ENCODE measurements at places on chromosomes 11 and 22.

DNA sequence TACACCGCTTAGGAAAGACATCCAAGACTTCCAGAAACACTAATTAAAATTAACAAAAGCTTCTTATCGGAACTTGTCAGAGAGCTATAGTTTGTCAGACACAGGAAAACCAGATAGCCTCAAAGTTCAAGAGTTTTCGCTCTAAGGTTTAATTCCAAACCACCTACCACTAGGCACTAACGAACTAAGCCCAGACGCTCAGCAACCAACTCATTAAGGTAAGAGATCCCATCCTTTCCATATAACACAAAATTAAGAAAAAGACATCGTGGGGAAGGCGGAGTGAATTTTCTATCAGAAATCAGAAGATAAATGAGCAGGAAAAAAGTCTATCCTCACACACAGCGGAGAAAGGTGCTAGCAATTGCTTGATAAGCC, 382 bp downstream of the IMMP1L start:
- DNase-seq: peak; percentile 14

GRCh38 chr11:98944461-98944860, 76.3 kb upstream of the CNTN5 start:
- no peak for DNase-seq

DNA sequence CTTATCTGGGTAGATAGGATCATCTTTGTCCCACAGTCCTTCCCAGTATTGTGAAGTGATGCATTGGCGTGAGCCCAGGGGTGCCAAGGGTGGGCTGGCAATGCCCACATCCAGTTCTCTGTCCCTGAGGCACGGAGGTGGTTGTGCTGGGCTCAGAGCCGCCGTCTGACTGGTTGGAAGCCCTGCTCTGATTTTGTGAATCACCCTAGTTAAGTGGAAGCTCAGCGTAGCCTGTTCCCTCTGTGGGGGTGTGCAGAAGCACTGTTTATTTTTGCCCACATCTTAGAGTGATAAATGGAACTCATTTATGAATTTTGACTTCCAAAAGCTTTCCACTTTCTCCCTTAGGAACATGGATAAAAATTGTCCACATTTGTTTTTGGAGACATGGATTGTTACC, 13.6 kb downstream of the BCR start:
- no peak for DNase-seq

DNA sequence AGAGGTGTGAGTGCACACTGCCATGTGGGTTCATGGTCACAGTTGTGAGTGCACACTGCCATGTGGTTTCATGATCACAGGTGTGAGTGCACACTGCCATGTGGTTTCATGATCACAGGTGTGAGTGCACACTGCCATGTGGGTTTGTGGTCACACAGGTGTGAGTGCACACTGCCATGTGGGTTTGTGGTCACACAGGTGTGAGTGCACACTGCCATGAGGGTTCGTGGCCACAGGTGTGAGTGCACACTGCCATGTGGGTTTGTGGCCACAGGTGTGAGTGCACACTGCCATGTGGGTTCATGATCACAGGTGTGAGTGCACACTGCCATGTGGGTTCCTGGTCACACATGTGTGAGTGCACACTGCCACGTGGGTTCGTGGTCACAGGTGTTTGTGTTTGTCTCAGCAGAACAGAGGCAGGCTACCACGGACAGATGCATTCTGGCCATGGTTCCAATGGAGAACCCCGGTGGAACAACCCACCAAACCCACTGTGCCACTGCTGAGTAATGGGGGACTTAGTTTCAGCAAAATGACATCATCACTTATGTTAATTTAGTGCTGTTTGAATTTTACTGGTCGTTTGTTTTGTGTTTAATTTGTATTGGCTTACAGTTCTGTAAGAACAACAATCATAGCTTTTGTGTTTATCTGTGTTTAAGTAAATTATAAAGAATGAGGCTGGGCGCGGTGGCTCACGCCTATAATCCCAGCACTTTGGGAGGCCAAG, 57.2 kb downstream of the RPS6KA4 start:
- no peak for DNase-seq

DNA sequence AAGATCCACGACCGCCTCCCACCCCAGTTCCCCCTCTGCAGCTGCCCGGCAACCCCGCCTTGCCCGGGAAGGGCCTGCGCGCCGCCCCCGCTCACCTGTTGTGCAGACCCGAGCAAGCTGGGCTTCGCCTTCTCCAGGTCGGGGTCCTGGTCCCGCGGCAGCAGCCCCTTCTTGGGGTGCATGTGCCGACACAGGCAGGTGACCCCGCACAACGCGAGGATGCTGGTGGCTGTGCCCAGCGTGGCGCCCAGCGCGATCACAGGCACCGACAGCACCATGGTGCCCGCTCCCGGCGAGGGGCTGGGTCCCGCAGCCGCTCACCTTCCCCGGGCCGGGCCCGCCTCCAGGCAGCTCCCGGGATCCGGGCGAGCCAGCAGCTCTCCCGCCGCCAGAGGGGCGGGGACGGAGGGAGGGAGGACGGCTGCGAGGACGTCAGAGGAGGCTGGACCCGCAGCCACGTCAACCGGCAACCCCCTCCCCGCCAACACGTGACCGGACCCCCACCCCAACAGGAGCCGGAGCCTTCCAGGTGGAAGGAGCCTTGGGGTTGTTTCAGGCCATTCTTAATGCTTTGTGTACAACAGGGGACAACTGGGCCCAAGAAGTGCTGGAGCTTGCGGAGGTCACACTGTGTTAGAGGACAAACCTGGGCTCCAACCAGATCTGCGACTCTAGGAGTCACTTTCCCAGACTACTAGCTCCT, at the start of gene SYT13:
SYT13 (minus strand) TSS at position 412 of the 703 bp plus-strand sequence; CDS start at position 278, 134 bp downstream.
- no peak for DNase-seq

GRCh38 chr11:134531327-134532130, 119.5 kb upstream of the B3GAT1 start:
- no peak for DNase-seq

DNA sequence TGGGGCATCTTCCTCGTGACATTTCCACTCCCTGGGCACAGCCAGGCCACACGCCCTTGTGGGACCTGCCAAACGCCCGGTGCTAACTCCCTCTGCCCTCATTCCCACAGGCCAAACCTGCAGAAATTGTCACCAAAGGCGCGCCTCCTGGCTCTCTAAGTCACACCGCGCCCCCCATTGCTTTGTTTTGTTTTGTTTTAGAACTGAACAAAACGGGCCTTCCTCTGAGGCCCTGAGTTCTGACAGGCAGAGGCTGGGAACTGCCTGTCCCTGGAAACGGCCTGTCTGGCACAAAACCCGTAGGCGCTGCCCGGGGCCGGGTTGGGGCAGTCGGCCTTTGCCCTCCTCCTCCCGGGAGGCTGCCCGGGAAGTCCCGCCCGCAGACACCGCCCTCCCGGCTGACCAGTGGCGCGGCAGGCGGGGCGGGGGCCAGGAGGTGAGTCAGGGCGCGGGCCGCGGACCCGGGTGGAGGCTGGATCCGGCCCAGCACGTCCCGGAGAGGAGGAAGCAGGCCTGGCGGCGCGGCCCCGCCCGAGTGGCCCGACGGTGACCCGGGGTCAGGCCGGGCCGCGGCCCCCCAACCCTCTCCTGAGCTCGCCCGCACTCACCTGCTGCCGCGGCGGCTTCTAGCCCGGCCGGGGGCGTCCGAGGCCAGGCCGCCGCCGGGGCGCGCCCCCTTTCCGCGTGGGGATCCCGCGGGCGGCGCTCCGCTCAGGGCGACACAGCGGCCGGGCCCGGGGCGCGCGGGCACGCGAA, 465 bp downstream of the SUN2 start:
- DNase-seq: peak; percentile 75

DNA sequence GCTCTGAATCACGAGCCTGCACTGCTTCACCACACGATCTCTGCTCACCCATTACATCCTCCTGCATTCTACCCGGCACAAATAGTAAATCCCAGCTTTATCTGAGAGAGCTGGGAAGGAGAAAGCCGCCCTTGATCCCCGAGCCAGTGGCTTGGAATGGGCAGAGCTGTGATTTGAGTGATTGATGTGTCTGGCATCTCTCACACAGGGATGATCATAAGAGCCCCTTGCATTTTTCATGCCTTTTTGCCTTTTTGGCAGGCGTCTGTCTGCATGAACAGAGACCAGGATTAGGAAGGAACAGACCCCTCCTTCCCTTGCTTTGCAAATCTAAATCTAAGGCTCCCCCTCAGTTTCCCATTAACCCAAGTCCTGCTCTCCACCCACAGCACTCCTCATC, 945.3 kb downstream of the NTM start:
- no peak for DNase-seq

DNA sequence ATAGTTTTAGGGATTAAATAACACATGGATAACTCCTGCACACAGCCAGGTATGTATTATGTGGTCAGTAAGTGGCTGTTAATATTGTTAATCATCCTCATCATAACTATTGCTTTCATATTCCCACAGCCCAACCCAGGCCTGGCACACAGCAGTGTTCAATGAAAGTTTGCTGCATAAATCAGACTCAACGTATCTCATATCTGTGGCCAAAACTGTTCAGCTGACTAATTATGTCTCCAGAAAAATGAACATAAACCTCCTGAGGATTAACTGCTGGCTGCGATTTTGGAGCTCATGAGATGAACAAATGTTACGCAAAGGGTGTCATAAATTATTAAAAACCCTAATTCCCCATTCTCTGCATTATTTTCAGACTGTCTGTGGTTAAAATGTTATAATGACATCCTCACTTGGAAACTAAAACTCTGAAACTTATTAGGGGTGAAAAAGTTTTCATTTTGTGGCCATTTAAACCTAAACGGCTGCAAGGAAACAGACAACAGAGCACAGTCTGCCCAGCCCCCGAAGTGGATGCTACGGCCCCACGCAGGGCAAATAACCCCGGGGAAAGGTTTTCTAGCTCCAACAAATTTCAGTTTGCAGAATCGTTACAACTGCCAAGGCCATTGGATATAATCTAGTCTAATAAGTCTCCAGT, 17.3 kb downstream of the ABCC8 start:
- no peak for DNase-seq

DNA sequence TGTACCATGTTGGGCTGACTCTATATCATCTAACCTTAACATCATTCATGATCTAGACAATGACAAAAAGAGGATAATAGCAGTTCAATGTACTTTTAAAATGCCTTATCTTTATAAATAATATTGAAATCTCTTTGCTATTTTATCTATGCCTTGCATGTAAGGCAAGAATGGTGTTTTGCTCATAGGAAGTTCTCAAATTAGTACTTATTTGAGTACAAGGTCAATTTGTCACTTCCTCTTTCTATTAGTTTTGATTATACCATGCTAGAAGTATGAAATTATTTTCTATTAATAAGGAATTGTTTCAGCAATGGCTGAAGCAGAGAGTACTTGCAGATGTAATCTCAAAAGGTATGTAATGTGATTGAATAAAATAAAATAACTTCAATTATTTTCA, 1285.4 kb upstream of the TENM4 start:
- DNase-seq: no peak

GRCh38 chr11:60305906-60306619, 21.0 kb upstream of the MS4A6E start:
- DNase-seq: no peak

- no peak for DNase-seq
Observed at GRCh38 chr22:46175631-46176030, 25.3 kb downstream of the PPARA start.

- DNase-seq: no peak
Observed at GRCh38 chr11:86136538-86136937, 67.7 kb upstream of the PICALM start.

DNA sequence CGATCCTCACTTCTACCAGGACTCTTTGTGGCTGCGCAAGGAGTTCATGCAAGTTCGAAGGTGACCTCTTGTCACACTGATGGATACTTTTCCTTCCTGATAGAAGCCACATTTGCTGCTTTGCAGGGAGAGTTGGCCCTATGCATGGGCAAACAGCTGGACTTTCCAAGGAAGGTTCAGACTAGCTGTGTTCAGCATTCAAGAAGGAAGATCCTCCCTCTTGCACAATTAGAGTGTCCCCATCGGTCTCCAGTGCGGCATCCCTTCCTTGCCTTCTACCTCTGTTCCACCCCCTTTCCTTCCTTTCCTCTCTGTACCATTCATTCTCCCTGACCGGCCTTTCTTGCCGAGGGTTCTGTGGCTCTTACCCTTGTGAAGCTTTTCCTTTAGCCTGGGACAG, 6.5 kb downstream of the TMEM138 start:
- no peak for DNase-seq

- DNase-seq: no peak
Observed at GRCh38 chr11:617199-617911, 1.6 kb upstream of the IRF7 start.

DNA sequence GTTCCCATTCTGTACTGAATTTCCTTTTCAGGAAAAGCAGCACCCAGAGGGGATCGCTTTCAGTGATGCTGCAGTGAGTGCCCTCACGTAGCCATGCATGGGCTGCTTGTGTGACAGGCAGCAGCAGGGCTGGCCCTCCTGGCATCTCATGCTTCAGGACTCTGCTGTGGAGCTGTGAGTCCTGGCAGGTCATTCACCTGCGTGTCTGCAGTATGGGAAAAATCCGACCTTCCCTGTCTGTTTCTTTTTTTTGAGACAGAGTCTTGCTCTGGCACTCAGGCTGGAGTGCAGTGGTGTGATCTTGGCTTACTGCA, 13.4 kb downstream of the GLB1L2 start:
- DNase-seq: no peak

- no peak for DNase-seq
Observed at GRCh38 chr11:124938206-124938765, 2.4 kb upstream of the HEPACAM start.

GRCh38 chr11:1263010-1263409, 40.1 kb downstream of the MUC5B start:
- no peak for DNase-seq

DNA sequence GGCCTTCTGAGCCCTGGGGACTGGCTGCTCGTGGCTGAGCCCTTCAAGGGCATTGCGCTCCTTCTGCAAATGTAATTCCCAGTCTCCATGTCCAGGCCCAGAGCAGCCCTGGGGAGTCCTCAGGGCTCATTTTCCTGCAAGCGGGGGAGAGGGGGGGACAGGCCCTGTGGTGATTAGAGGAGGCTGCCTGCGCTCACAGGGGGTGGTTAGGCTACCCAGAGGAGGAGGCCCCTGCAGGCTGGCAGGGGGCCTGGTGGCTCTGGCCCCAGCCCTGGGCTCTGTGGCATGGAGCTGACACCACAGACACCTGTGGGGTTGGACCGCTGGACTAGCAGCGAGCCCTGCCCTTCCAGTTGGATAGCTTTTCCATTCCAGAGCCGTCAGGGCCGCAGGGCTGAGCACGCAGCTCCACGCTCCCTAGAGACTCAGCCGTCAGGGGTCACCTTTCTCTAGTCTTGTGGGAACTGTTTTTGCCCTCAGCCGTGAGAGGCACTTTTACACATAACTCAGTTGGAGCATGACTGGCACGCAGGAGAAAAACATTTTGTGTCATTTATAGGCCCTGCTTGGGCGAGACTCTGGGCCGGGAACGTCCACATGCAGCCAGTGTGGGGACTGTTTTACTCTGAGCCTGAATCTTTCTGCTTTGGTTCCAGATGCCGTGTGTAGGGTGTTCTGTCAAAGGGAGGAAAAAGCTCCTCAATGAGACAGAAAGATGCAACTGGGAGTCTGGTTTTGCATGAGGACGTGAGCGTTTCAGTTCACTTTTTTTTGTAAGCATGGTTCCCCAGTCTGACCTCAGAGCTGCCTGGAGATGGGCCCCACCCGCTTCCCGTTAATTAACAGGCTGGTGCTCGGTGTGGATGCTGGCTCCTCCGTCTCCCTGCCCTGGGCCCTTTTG, 58.1 kb downstream of the LRP5 start:
- peak; percentile 94 for DNase-seq

GRCh38 chr11:30914143-30914762, 328.1 kb upstream of the MPPED2 start:
- peak; percentile 48 for DNase-seq

- DNase-seq: no peak
Observed at GRCh38 chr11:106152013-106152412, 74.6 kb downstream of the AASDHPPT start.

- no peak for DNase-seq
Observed at GRCh38 chr11:66287889-66288670, 863 bp downstream of the YIF1A start.

- no peak for DNase-seq
Observed at GRCh38 chr11:65651589-65652510, 10.9 kb downstream of the RELA start.
